ENCODE measurements at places on chromosomes 4 and X.

GRCh38 chr4:84483688-84484087 lies 15.4 kb downstream of the NKX6-1 start:
- no peak for DNase-seq

GRCh38 chr4:87117051-87117731 lies 103.2 kb downstream of the KLHL8 start:
- no peak for DNase-seq

DNA sequence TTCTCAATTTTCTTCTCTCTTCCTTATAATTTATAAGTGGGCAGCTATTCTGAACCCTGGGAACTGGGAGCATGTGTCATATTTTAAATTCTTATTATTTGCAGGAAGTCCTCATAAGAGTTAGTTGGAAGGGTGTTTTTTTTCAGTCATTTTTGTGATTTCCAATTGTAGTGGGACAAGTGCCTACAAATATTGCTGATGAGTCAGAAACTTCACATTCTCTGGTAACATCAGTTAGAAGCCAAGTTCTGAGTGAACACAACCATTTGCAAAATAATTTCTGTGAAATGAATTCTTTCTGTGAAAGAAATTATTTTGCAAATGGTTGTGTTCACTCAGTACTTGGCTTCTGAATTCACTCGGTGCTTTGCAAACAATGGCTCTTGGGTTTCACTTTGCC lies 20.8 kb upstream of the NWD2 start:
- no peak for DNase-seq

- DNase-seq = no peak
Observed at GRCh38 chrX:132708529-132708928, 219.7 kb upstream of the MBNL3 start.

DNA sequence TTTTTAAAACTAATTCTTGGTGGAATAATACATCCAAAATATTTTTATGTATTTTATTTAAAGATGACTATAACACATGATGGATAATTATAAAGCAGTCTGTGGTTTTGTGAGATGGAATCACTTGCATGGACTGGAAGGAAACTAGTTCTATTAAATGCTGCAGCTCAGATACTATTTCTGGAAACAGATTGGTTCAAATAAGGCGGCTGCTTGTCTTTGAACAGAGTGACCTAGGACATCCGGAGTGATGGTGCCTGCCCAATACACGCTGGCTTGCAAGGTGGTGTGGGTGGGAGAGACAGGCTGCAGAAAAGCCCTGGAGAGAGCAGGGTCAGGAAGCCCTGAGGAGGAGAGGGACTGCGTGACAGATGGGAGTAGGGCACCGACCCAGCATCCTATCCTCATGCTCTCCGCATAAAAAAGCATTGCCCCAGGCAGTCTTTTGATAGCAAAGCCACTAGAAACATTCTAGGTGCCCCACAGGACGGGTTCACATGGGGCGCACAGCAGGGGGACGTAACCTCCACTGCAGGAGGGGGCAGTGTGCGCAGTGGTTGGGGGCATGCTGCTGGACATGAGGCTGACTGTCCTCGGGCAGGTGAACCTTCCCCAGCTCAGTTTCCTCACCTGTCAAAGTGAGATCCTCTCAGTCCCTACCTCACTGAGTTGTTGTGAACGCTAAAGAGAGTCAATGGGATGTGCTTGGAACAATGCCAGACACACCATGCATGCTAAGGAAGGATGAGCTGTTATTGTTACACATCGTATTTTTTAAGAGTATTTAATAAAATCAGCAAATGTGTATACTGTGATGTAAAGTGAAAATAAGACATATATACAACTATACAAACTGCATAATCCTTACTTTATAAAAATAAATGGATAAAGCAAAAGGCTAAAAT lies 71.3 kb downstream of the EVC2 start:
- no peak for DNase-seq

- no peak for DNase-seq
Observed at GRCh38 chrX:132384301-132384700, 104.5 kb downstream of the MBNL3 start.

DNA sequence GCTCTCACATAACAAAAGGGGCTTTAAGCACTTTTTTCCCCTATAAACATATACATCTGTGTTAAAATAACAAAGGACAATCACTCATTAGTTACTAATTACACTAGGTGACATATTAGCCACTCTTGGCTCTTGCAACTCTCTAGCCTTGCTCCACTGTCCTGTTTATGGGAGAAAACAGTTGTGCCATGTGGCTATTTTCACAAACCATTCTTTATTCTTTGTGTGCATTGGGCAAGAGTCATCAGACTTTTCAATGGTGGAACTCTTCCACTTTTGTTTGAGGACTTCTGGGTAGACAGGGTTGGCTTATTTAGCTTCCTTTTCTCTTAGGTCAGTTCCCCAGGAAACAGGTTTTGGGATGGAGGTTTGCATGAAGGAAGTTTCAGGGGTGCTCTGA lies 16.0 kb upstream of the FAM149A start:
- no peak for DNase-seq

DNA sequence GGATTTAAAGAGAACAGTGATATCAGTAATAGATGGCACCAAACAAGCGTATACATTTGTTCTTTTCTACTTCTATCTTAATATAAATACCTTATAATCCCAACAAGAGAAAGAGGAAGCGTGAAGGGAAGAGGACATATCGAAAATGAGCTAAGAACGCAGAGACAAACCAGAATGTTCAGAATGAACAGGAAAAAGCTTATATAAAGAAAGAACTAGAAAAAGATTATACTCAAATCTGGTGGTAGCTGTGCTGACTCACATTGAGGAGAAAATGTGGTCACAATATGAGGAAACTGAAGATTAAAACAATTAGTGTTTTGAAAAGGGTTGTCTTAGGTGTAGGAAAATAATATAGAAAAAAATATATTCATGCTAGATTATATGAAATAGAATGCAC lies 2.0 kb upstream of the GPR34 start:
- no peak for DNase-seq

DNA sequence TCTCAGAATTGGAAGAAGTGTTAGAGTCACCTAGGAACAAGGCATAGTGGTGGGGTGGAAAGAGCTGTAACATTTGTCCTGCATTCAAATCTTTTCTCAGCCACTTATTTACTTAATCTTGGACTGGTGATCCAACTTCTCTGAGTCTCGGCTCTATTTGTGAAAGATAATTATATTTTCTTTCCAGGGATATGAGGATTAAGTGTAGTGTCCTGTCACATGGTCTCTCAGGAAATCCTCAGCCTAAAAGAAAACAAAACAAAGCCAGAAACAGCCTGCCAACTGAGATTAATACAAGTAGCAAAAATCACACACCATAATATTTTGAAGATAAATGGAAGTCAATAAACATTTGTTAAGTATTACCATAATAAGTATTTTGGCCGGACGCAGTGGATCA lies 33.3 kb upstream of the ETNPPL start:
- DNase-seq = no peak

DNA sequence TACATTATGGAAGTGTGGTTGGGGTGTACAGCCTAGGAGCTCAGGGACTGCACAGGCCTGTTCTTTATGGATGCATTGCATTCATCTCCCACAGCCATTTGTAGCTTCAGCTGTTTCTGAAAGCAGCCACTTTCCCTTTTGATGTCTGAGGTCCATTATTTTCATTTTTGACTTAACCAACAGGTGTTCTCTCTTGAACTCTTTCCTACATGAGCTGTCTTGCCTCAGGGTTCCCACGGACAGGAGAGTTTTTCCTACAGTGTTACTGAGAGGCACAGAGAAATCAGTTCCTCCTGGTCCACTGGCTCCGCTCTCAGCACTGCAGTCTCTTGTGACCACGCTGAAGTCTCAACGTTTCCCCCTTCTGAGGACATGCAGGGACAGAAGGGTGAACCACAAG lies 87.2 kb downstream of the RASL11B start:
- DNase-seq = no peak

- DNase-seq = no peak
Observed at GRCh38 chr4:4417886-4418285, 31.0 kb downstream of the NSG1 start.

Data from NCI-H1092 treated with DMSO at 0.1 percent for 48 hours (cell line).